ENCODE measurements at places on chromosomes 7 and 10. TPM values are rescaled to one million over a fixed set of nuclear protein-coding genes. Genes with fewer than 3 reads are reported as not detected.

GRCh38 chr7:6516387-6516983 lies 34.8 kb downstream of the GRID2IP start:
- DNase-seq, result peak; percentile 90

DNA sequence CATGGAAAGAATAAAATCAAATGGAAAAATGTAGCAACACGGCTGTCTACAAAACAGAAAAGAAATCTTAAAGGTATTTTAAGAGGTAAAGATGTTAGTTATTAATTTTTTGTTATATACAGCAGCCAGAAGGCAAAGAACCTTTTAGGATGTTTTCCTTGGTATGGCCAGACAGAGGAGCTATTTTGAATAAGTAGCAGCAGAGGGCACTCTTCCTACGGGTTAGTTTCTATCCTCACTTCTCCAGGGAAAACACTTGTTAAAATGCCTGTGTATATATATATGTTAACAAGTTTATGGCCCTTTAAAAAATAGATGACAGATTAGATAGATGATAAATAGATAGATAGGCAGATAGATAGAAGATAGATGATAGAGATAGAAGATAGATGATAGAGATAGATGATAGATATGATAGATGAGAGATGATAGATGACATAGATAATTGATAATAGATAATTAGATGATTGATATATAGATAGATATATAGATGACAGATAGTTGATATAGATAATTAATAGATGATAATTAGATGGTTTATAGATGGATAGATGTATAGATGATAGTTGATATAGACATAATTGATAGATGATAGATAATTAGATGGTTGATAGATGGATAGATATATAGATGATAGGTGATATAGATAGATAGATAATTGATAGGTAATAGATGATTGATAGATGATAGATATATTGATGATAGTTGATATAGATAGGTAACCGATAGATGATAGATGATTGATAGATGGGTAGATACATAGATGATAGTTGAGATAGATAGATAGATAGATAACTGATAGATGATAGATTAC lies 57.8 kb upstream of the WIPF3 start:
- DNase-seq, result no peak

GRCh38 chr7:6256677-6257535 lies 15.5 kb downstream of the CYTH3 start:
- DNase-seq, result no peak

DNA sequence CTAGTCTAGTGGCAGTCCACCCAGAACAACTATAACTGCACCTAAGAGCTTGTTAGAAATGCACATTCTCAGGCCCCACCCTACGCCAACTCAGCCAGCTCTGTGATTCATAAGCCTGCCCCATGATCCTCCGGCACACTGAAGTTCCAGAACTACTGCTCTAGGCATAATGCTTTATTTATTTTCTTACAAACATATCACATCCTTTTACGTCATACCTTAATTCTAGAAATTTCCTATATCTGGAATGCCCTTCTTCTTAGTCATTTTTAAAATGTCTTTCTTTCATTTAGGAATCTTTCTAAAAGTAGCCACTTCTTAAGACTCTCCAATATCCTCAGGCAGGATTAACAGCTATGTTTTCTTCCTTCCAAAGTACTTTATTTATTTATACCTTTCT lies 480.1 kb downstream of the INHBA start:
- no peak for DNase-seq

DNA sequence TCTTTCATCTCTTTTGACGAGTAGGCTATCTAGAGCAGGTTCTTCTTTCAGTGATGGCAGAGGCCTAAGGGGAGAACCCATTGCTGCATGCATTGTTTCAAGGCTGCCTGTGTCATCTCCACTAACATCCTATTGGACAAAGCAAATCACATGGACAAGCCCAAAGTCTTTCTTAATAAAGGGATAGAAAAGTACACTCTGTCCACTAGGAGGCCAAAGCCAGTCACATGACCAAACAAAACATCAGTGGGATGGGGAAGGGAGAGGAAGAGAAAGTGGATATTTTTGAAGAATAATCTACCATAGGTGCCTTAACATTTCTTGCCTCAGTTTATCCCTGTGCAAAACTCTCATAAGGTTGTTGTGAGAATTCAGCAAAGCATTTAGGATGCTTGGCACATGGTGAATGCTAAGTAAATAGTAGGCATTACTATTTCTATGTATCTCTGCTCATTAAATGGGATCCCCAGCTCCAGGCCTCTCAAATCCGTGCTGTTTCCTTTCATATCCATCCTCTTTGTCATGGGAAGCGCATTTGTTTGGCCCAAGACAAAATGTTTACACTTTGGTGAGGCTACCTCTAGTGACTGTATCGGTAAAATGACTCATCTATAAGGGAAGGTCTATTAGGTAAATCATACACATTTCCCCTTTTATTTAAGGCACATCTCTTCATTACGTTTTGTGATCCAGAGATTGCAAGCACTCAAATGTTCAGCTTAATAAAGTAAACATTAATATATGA lies 16.7 kb upstream of the CADPS2 start:
- no peak for DNase-seq

- DNase-seq, result peak; percentile 69
Observed at GRCh38 chr10:48454302-48455054, 148.0 kb downstream of the MAPK8 start.

- no peak for DNase-seq
Observed at GRCh38 chr7:81604075-81604807, 165.6 kb downstream of the HGF start.

- no peak for DNase-seq
Observed at GRCh38 chr10:86600296-86600695, 54.1 kb upstream of the OPN4 start.

- no peak for DNase-seq
Observed at GRCh38 chr7:110918949-110919548, 171.9 kb upstream of the LRRN3 start.

DNA sequence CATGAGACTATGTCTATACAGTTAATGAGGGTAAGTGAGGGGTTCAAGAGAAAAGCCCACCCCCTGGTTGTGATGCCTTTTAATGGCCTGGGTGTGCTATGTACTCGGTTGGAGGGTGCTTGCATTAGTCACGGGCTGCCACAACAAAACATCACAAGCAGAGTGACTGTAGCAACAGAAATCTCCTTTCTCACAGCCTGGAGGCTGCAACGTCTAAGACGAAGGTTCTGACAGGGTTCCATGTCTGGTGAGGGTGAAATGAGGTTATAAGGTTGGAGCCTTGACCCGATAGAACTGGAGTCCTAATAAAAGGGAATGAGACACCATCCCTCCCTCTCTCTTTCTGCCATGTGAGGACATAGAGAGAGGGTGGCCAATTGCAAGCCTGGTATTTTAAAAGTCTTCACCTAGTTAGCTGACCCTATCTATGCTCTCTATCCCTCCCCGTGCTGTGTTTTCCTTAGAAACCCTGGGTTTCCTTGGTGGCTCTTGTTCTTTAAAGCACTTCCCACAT lies 126.0 kb upstream of the GDF10 start:
- DNase-seq, result no peak

- no peak for DNase-seq
Observed at GRCh38 chr10:78754269-78755062, 314.3 kb upstream of the ZMIZ1 start.

GRCh38 chr7:84113906-84114850 lies 80.4 kb downstream of the SEMA3A start:
- DNase-seq, result no peak

GRCh38 chr7:27191833-27192545 lies 7.0 kb upstream of the HOXA11 start:
- DNase-seq, result peak; percentile 74

GRCh38 chr10:29482591-29483431 lies 152.0 kb downstream of the SVIL start:
- DNase-seq, result no peak

The GIMAP7 gene
- 28.6 TPM for total RNA-seq

The CYP2C8 gene
- 0.26 TPM for total RNA-seq

The AKR1C2 gene
- 46.8 TPM for total RNA-seq

The BTBD16 gene
- total RNA-seq, result 2.4 TPM

The KCNMA1 gene
- 163 TPM for total RNA-seq

The CYP26C1 gene
- total RNA-seq, result 0.23 TPM

The PNLIPRP3 gene
- total RNA-seq, result not detected

The CSGALNACT2 gene
- 35.8 TPM for total RNA-seq

All from aorta (tissue), 5 donors.